ENCODE measurements at places on chromosomes 11 and 22.

- DNase-seq = no peak
Measured at GRCh38 chr11:2812371-2812991, 73.1 kb downstream of the CDKN1C start.

DNA sequence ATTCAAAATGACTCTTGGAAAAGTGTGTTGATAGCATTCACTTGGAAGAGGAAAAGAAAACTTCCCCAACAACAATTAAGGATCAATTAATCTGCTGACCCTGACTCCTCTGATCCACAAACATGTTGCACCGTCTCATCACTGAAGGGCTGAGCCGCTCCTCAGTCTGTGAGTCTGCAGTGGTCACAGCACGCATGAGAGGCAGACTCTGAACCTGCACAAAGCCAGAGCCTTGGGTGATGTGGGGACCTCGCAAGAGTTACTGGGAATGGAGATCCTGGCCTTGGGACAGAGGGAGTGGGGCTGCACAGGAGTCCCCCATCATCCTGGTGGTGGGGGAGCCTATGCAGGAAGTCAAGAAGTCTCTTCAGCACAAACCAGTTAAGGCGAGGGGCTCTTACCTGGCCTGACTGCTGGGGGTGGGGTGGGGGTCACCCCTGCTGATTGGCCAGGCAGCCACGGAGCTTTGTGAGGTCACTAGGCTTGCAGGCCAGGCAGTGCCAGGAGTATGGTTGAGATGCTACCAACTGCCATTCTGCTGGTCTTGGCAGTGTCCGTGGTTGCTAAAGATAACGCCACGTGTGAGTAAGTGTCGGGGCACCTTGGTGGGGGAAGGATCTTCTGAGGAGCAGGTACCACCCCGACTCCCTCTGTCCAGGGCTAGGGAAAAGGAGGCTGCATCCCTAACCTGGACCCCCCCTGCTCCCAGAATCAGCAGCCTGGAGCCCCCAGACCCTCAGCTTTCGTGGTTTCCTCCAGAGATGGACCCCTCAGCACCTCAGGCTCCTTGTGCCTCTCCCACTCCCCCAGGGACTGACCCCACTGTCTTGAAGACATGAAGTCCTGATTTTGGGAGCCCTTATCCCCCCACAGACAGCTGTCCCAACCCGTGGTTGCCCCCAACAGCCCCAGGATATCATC, at the start of gene ACR:
Gene ACR (plus strand): TSS at position 477 of the 921 bp plus-strand sequence. CDS start 32 bp downstream, at position 509.
- DNase-seq = no peak

DNA sequence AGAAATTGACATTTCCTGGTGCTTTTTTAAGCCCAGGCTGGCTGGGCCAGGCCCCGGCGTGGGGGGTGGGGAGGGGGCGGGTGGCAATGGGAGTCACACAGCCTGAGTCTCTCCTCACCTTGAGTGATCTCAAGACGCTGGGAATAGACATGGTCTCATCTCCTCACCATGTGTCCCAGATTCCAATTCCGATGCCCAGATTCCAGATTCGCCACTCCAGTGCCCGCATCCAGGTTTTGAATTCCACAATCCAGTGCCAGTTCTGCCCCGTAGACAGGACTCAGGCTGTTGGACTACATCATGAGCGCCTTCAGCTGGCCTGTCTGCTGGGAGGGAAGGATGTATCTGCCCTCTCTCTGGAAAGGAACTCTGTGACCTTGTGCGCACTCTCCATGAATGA, 19.1 kb downstream of the KCNC1 start:
- DNase-seq = no peak

DNA sequence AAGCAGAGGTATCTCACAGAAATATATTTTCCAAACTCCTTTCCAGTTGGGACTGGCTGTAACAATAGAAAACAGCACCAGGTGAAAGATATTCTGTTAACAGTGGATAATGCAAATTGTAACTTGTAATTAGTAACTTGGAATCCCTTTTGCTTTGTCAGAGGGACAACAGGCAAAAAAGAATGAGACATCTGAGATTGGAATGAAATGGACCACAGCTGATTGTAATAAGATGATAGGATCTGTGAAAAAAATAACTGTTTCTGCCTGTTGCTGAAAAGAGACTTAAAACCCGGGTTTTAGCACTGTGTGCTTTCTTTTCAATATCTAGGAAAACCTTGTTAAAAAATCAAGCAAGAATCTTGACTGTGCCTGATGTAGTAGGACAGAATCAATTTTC, 655.7 kb downstream of the METTL15 start:
- no peak for DNase-seq

DNA sequence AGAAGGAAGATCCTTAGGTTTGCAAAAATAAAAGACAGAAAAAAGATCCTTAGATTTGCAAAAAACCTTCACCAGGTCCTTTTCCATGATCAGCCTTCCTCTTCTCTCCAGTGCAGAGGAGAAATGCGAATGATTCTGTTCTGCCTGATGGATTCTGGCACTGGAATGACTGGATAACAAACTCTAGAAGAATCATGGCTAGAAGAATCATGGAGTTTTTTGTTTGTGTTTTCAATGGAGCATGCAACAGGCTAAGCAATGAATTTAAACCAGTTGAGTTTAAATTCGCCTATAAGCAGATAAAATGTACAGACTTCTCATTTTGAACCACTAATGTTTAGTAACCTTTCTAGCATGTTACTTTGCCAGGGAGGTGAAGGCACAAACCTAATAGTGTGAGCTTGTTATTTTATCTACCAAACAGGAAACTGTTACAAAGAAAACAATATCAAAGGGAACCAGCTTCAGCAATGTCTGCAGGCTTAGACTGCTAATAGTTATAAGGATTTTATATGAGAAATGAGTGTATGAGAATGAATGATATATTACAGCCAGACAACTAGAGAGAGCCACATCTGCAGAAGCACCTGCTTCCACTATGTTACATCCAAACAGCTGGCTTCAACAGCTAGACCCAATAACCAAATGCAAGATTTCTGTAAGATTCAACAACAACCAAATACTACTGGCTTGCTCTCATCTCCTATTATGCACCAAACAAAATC, 64.7 kb upstream of the APOA1 start:
- no peak for DNase-seq

Data from suppressor macrophage (primary cell).